Stimulated activated CD8-positive, alpha-beta memory T cell treated with anti-CD3 and anti-CD28 coated beads, Interleukin-4, amount 100 ng/mL, for 48 hours (primary cell): ENCODE measurements at places on chromosomes 12 and 14.

DNA sequence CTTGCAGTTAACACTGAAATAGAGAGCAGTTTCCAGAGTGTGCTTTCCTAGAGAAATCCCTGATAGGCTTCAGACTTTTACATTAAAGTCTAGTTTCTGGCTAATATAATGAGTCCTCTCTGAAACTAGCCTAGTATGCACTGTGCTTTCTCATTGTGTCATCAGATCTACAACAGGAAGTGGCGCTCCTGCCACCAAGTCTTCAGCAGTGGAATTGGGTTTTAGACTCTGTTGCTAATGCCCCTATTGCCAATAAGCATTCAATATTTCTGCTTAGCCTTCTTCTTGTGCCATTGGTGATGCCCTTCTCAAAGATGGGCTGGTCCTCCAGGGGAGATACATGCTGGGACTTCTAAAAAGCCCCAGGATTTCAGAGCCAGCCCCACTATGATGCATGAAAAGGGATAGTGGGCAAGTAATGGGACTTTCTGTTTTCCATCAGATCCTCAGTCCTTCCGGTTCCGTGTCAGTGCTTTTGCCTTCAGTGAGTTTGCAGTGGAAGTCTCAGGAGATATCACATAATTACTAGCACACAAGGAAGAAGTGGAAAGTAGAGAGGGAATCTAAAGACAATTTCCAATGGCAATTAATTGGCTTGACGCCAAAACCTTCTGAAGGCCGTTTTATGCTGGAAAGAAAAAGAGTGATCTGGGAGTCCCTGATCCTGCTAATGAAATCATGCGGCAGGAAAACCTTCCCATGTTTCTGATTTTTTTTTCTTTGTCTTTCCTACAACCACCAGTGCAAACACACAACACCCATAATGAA is 50.0 kb downstream of the SSPN start:
- no peak for DNase-seq

DNA sequence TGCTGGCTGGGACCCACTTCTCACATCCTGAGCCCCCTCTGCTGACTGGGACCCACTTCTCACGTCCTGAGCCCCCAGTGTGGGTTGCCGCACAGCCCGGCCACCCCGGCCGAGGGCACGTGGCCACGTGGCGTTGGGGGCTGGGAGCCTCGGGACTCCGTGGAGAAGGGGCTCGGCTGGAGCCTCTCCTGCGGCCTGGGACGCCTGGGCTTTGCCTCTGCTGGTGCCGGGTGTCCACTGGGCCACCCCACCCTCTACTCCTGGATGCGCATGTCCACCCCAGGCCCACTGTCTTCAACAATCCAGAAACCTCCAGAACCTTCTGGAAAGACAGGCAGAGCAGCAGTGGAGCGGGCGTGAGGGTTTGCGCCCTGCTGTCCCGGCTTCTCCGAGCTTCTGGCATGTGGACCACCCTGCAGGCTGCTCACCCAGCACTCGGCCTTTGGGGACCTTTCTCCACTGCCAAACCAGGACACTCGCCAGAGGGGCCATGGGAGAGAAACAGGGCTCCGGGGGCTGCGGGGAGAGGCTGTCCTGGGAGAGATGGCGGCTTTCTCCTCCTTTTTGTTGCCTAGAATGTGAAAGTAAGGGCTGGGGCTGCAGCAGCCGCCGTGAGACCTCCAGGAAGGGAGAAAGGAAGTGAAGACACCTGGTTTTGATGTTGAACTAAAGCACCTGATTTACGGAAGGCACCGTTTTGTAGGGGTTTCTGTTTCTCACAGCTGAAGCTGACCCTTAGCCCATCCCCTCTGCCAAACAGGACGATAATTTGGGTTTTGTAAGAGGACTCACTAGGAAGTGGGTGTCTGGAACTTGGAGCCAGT is 30.0 kb downstream of the NOC4L start:
- no peak for DNase-seq

GRCh38 chr12:111259231-111259630 is 109.7 kb downstream of the PHETA1 start:
- no peak for DNase-seq

DNA sequence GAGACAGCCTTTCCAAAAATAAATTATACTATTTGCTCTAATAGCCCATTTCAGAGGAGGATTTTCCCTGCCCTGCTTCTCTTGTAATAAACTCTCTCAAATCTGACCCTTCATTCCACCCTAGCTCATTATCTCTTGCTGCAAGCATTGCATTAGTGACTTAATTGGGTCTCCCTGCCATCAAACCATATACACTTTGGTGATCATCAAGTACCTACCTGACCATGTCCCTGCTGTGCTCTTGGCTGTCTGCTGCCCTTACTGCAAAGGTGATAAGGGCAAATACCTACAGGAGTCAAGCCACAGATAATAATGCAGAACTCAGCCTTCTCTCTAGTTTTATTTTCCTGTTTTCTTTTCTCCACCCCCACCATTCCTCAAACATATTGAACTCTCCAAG is 88.4 kb downstream of the LIN7A start:
- DNase-seq = no peak

DNA sequence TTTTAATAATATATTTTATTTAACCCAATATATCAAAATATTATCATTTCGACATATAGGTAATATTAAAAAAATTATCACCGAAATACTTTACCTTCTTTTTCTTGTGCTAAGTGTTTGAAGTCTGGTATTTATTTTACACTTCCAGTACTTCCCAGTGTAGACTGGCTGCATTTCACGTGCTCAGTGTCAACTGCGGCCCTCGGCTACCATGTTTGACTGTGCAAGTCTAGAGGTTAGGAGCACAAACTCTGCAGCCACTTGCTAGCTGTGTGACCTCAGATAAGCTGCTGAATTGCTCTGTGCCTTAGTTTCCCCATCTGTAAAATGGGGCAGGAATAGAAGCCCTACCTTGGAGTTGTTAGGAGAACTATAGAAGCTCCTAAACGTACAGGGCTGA is 42.3 kb upstream of the ESRRB start:
- no peak for DNase-seq

DNA sequence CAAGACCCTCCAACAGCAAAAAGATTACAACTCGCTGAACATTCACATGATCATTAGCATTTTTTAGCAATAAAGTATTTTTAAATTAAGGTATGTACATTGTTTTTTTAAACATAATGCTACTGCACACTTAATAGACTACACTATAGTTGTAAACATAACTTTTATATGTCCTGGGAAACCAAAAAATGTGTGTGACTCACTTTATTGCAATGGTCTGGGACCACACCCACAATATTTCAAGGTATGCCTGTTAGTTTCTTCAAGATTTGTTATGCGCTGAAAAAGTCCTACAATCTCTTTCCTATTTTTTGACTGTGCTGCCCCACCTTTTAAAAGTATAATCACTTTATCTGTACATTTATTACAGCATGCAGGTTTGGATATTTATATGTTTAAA is 30.4 kb upstream of the PCNX4 start:
- DNase-seq = no peak

GRCh38 chr12:102776041-102776440 is 141.0 kb downstream of the PAH start:
- no peak for DNase-seq

DNA sequence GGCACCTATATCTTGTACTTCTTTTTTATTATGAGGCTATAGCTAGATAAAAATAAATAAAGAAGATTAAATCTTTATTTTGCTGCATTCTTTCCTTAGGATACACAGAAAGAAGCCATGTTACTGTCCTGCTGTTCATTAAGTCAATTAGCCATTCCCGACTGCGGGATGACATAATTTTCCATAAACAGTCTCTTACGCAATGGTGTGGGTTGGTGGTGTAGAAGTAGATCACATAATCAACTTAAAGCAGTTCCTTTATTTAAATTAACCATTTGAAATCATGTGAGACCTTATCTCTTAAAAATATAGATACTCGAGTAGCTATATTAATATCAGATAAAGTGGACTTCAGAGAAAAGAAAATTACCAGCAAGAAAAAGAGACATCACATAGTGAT is 40.2 kb downstream of the TAOK3 start:
- no peak for DNase-seq

DNA sequence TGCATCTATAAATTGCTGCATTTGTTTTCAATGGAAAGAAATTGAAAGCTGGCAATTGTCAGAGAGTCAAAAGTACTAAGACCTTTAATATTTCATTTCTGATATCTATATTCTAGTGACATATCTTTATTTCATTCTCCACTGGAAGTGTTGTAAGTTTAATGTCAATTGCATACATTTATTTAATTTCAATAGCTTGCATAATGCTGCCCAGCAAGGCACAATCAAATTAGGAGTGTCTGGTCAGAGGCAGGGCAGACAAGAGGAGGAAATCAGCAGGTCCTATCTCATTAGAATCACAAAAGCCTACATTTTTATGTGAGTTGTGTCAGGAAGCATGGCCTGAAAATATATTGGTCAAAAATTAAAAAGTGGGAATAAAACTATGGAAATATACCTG is 112.9 kb downstream of the TMEM132D start:
- no peak for DNase-seq

DNA sequence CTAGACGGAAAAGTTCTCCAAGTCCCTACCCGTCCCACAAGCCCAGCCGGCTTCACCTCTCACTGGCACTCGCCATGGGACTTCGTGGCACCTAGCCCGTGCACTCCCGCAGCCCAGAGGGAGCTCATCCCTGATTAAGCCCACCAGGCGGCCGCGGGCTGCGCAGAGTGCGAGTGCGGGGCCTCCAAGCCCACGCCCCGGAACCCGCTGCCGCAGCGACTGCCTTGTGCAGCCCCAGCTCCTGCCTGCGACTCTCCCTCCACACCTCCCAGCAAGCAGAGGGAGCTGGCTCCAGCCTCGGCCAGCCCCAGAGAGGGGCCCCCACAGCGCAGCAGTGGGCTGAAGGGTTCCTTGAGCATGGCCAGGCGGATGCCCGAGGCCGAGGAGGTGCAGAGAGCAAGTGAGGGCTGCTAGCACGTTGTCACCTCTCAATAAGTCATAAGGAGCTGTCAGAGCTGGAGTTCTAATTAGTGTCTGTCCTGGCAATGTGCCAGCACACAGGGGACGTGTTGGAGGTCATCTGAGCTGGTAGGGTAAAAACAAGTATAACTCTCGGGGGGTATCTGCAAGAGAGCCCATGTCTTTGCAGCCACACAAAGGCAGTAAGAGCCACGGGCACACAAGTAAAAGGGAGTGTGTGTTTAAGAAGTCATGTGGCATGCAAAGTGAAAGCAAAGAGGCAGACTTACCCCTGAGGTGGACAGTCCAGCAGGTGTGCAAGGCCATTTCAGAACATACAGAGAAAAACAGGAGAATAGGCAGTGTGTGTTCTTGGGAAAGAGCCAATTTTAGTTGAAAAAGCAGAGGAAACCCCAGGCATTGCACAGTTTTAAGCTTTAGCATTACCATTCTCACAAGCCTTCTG is 27.1 kb upstream of the TMTC2 start:
- no peak for DNase-seq
